ENCODE measurements at places on chromosomes 5 and 9. TPM values are rescaled to one million over a fixed set of nuclear protein-coding genes. Genes with fewer than 3 reads are reported as not detected.
A peak's percentile ranks its signal among the peaks of the same experiment; 100 is the strongest.

GRCh38 chr5:123549256-123549904, 37.4 kb downstream of the CSNK1G3 start:
- DNase-seq = no peak

The PCDHB13 gene
- 6.5 TPM for total RNA-seq

- no peak for DNase-seq
Observed at GRCh38 chr5:63554191-63554590, 408.1 kb downstream of the HTR1A start.

GRCh38 chr9:14752271-14752670, 29.7 kb upstream of the CER1 start:
- DNase-seq = peak; percentile 13

DNA sequence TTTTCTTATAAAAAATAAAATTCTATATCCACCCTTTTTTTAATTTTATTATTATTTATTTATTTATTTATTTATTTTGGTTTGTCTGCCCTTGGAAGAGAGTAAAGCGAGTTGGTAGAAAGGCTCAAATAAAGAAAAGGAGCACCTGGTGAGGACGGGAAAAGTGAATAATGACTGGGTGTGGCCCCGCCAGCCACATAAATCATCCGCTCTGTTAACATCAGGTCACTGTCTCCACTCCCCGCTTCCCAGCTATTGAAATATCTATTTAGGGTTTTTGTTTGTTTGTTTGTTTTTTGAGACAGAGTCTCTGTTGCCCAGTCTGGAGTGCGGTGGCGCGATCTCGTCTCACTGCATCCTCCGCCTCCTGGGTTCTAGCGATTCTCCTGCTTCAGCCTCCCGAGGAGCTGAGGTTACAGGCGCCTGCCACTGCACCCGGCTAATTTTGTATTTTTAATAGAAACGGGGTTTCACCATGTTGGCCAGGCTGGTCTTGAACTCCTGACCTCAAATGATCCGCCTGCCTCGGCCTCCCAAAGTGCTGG, 844 bp downstream of the POLR3G start:
- DNase-seq = no peak

GRCh38 chr5:133610489-133611356, 1.6 kb downstream of the FSTL4 start:
- DNase-seq = peak; percentile 75

DNA sequence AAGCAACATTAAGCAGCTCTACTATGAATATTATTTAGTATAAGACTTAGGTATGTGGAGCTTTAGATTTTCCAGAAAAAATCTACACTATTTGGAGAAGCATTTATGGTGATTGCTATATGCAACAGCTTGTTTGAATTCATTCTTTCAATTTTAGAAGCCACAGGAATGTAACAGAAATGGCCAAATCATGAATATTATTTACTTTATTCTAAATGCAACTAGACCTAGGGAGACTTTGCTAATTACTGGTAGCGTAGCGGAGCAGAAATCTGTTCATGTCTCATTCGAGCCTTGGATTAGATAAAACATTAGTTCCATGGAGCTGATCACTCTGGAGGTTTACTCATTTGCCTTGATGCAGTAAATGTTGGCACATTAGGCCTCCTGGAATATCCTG, 290.2 kb downstream of the ZNF608 start:
- DNase-seq = no peak

The SKIC3 gene
- total RNA-seq = 64.6 TPM
